ENCODE measurements at places on chromosomes 4 and X. TPM values are rescaled to one million over a fixed set of nuclear protein-coding genes. Genes with fewer than 3 reads are reported as not detected.

Gene LRIT3
- not detected for total RNA-seq

Gene SYTL4
- total RNA-seq: 0.73 TPM

DNA sequence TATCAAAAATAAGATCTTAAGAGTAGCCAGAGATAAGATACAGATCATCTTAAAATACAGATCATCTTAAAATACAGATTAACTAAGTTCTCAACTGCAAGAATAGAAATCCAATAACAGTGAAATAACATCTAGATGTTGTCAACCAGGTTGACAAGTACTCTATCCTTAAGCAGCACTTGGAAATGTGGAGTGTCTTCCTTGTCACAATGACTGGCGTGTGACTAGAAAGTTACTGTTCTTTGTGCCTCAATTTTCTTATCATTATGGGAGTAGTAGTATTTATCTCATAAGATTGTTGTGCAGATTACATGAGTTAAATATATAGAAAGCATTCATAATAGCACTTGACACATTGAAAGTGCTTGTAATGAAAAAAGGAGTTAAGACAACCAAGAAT, 25.8 kb upstream of the HPGDS start:
- no peak for DNase-seq

DNA sequence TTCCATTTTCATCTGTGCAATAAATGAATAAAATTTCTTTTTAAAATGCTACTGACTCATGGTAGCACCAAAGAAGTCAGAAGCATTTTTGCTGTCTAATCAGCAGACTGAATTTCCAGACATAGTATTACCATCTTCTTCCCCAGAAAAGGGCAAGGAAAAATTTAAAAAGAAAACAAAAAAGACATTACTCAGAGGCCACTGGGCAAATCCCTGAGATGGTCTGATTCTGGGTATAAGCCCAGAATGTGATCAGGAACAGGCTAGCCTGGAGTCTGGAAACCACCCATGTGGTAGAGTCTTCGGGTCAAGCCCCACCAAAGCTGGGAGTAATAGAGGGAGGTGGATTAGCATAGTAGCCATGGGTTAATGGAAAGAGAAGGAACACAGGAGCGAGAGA, 342.8 kb downstream of the FBXW7 start:
- no peak for DNase-seq

DNA sequence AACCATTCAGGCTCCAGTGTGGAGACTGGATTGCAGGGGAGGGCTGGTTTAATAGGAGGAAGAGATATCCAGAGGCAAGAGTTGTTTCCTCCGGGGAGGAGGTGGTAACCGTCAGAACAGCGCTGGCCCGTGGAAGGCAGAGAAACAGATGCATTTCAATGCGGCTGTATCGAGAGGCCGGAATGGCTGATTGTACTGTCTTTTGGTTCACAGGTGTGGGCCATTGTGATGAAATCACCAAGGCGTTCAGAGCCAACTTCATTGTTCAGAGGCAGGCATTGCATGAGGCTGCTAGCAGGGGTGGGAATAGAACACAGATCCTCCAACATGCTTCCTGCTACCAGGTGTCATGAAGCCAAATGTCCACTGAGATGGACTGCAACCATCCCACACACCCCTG, 53.0 kb downstream of the SHOX start:
- no peak for DNase-seq

Data from HepG2 (cell line).